ENCODE measurements at places on chromosomes 2 and 18. TPM values are rescaled to one million over a fixed set of nuclear protein-coding genes. Genes with fewer than 3 reads are reported as not detected.

RSAD2 gene
- 3.3 TPM for total RNA-seq

NTSR2 gene
- total RNA-seq: not detected

WDR35 gene
- 10.6 TPM for total RNA-seq

RTP5 gene
- total RNA-seq: 0.14 TPM

TEX44 gene
- total RNA-seq: not detected

APLF gene
- 1.3 TPM for total RNA-seq

PAIP2B gene
- total RNA-seq: 1.1 TPM

MSH2 gene
- total RNA-seq: 44.1 TPM

GLB1L gene
- 2.3 TPM for total RNA-seq

AFF3 gene
- 2.6 TPM for total RNA-seq

NAT8 gene
- not detected for total RNA-seq

BMP10 gene
- not detected for total RNA-seq

CFAP210 gene
- not detected for total RNA-seq

MCEE gene
- total RNA-seq: 10.6 TPM

HRH4 gene
- total RNA-seq: not detected

ERICH2 gene
- not detected for total RNA-seq

SCN3A gene
- not detected for total RNA-seq

KIF1A gene
- 4.5 TPM for total RNA-seq

COLEC11 gene
- total RNA-seq: 0.28 TPM

SATB2 gene
- total RNA-seq: 0.30 TPM

ADAM23 gene
- 0.25 TPM for total RNA-seq

FSHR gene
- total RNA-seq: not detected

STARD7 gene
- total RNA-seq: 241 TPM

SDC1 gene
- 0.73 TPM for total RNA-seq

FHOD3 gene
- total RNA-seq: not detected

UGT1A8 gene
- not detected for total RNA-seq

DNAJC5G gene
- not detected for total RNA-seq
